ENCODE measurements at places on chromosomes 3 and 15.

DNA sequence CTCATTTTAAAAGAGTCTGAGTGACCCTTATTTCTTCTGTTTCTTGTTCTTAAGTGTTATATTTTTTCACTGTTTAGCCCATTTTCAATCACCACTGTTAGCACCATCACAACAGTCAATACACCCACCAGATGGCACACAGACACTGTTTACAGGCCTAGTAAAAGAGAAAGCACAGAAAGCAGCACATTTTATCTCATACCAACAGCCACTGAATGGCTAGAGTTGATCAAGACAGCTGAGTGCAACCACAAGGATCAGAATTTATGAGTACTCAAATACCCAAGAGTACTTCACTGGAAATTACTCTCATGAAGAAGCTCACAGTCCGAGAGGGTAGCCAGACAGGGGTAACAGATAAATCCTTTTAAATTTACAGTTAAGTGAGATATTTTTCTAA, 127.0 kb downstream of the TFDP2 start:
- no peak for DNase-seq

DNA sequence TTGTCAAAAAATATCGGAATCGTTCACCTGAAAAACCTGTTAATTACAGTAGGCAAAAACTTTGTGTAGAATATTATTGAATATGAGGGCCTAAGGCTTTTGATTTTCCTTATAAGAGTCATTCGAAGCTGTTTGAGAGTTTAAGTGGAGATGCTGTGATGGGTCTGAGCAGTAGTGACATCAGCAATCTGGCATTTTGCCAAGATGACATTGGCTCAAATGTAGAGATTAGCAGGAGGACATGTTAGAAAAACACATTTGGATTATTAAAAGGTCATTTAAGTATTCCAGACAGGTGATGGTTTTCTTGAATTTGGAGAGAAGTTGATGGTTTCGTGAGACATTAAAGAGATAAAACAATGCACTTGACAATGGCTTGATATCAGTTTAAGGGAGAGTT, 12.9 kb downstream of the OR5AC2 start:
- no peak for DNase-seq

GRCh38 chr15:59332009-59332408, 40.7 kb downstream of the MYO1E start:
- DNase-seq, result no peak

DNA sequence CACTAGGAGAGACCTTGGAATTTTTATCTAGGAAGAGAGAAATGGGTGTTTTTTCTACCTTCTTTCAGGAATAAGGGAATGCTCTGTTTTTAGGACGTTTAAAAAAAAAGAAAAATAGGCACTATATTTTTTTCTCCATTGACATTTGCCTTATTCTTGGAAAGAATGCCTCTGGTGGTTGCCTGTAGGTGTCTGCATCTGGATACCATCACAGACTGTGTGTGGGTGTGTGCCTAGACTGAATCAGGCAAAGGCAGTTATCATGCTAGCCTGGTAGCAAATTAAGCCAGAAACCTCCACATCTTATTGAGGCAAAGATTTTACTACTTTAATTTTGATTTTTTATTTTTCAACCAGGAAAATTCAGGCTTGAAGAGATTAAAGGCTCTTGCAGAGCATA, 513.6 kb upstream of the KCNMB2 start:
- no peak for DNase-seq

- no peak for DNase-seq
These were observed 206.5 kb downstream of the NR1D2 start for GRCh38 chr3:24151594-24151993.

DNA sequence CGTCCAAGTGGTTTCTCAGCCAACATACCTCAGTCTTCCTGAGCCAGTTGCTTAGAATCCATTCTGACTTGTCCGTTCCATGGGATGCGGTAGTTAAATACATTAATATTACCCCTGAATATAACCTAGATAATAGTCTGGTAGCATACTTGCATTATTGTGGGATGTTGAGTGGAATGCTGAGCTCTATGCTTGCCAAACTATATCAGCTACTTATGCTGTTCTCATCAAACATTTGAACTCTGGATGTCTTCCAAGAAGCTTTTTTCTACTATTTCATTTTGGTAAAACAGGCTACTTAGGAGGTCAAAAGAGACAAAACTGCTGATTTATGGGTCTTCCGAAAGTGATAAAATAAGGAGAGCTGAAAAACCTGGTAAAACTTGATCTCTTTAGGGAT, 429.5 kb downstream of the NAALADL2 start:
- no peak for DNase-seq

- DNase-seq, result no peak
These were observed 85.5 kb upstream of the FGF12 start for GRCh38 chr3:192812743-192813383.

DNA sequence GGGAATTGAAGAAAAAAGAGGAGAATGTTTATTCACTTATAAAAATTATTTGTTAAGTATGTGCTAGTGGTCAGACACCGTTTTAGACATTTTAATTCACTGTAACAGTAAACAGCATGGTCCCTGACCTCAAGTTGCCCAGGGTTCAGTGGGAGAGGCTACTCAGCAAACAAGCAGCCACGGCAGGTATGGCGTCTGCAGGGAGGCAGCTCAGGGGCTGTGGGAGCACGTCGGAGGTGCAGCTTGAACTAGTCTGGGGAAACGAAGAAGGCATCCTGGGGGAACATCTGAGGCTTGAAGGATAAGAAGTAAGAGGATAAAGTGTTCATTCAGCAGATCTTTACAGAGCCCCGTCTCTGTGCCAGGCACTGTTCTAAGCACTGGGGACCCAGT, 66.0 kb downstream of the CRTC3 start:
- DNase-seq, result no peak

GRCh38 chr15:61248790-61249189, 19.7 kb upstream of the RORA start:
- DNase-seq, result no peak

DNA sequence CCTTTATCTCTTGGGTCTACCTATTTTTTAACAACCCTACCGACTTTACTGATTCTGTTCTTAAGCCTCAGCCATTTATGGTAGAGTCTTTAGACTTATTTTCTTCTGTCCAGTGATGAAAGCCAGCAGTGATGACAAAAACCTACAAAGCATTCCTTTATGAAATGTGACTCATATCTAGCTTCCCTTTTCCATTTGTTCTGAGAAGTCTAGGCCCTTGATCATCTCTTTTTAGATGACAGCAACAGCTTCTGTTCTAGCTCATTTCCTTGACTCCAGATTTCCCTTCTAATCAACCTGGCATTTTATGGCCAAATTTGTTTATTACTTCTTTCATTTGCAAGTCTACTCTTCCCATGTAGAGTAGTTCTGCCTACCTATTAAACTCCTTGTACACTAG, 36.1 kb downstream of the CFAP44 start:
- DNase-seq, result no peak

DNA sequence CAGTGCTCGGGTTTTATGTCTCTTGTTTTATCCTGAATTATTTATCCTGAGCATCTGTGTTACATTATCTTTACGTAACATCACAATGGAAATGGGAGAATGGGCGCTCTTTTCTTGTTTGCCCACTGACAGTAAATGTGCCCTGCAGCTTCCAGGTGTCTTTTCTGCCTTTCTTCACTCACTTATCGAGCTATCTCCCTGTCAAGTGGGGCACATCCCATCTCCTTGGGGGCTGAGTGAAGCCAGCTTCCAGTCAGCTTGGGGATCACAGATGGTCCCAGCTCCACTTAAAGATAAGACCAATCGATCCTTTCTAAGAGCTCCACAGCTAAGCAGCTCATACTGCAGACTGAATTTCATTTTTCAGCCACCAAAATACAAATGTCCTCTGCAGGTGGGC, 125.8 kb downstream of the KBTBD8 start:
- DNase-seq, result no peak

- DNase-seq, result no peak
These were observed 5.5 kb downstream of the GFM1 start for GRCh38 chr3:158649791-158650190.

DNA sequence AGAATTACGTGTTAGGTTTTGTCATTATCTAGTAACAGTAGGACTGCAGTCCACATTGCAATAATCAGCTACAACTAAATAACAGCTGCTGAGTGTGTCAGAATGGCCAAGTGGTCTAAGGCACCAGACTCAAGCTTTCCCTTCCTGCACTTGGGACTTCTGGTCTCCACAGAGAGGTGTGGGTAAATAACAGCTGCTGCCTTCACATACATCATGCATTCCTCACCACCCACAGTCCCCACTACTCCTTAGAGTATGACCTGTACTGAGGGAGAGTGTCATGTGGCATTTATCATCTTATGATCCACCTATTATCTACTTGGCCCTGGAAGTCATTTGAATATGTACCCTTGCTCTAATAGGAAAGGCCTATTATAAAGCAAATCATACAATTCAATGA, 22.2 kb upstream of the ZMAT3 start:
- no peak for DNase-seq

GRCh38 chr3:164486150-164486549, 592.1 kb downstream of the SI start:
- DNase-seq, result no peak

GRCh38 chr3:50570508-50571279, 1.4 kb downstream of the HEMK1 start:
- DNase-seq, result no peak

GRCh38 chr3:141050576-141051442, at the start of gene SPSB4:
SPSB4 (plus strand) TSS chr3:141051347; CDS start chr3:141066105, 14,758 bp downstream.
- no peak for DNase-seq

- DNase-seq, result no peak
These were observed 7.0 kb downstream of the GPR160 start for GRCh38 chr3:170044795-170045244.

GRCh38 chr3:103047640-103048039, 612.8 kb downstream of the ZPLD1 start:
- DNase-seq, result no peak

DNA sequence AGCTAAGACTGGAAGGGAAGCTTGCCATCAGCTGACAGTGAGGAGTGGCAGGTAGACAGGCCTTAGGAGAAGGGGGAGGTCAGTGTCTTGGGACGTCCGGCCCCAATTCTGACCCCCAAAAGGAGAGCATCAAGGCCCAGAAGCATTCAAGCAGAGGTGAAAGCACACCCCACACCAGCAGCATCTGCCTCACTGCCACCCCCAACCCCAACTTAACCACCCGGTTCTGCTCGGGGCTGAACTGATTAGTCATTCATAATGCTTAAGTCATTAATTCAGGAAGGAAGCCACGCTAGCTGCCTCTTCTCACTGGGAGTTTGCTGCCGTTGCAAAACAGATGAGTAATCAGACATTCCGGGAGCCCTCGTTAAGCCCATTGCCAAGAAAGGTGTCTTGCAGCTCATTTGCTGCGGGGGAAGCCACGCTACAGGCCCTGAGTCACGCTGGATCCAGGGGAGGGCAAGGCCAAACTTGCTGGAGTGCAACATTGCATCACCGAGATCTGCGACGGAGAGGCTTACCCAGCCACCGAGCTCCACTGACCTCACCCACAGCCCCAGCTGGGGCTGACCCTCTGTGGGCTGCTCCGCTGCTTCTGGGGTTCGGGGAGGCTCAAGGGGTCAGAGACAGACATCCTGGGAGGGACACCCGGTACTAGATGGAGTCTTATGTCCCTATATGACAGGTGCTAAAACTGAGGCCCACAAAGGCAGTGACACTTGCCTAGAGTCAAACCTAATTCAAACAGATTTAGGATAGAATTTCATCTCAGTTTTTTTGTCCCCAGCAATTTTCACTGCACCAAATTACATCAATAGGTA, 46.4 kb upstream of the HES1 start:
- DNase-seq, result no peak

DNA sequence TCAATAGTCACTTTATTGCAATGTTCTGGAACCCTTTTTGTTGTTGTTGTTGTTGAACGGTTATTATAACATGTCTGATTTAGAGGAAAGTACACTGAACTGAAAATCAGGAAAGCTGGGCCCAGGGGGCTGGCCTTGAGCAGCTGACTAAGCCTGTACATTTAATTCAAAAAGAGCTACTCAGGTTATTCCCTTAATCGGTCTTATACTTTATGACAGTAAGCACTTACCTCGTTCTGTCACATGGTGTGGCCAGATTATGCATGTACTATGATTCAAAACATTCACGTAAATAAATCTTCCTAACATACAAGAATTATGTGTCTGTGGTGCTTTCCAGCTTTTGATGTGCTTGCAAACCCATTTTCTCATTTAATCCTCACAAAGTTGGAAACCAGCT, 382.5 kb upstream of the TPRG1 start:
- no peak for DNase-seq

DNA sequence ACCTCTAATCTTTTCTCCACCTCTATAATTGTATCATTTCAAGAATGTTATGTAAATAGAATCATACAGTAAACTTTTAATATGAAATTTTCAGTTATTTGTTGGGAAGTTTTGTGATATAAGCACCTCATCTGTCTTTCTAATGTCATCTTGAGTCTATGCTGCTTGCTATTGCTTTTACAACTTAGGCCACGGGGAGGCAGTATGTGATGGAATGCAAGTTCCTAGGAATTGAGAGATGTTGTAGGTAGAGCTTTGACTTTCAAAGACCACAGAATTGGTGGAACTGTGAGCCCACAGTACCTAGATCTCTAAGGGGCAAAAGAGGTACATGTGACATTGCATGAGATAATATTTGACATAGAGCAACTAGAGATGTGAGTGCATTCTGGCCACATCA, 328.3 kb downstream of the MFSD1 start:
- DNase-seq, result no peak

DNA sequence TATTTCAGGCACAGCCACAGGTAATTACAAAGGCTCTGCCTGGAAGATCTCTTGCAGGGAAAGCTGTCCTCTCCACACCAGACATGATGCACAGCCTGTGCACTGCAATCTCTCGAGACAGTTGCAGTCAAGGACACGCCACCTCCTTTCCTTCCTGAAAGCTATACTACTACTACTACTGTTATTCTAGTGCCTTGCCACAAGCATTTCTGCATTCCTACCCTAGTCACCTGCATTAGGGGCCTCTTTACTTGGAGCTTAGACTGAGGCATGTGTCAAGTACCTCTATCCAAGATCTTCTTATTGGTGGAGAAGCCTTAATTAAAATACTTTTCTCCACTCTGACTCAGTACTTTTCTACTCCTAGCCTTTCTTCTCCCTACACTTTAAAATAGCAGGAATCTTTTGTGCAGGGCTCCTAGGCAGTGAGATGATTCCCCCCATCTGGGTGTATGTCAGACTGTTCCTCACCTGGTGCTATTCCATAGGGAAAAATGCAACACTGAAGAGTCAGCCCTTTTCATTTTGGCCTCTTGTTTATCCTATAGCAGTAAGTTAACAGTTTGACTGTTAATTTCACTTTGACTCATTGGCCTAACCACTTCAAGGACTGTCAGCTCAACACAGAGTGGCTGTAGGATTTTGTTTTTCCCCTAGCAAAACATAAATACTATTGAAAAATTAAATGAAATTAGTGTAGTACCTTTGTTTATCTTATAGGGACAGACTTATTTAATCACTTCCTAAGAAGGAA, 78.9 kb downstream of the ESYT3 start:
- DNase-seq, result no peak
